ENCODE measurements at places on chromosomes 3 and 15.

DNA sequence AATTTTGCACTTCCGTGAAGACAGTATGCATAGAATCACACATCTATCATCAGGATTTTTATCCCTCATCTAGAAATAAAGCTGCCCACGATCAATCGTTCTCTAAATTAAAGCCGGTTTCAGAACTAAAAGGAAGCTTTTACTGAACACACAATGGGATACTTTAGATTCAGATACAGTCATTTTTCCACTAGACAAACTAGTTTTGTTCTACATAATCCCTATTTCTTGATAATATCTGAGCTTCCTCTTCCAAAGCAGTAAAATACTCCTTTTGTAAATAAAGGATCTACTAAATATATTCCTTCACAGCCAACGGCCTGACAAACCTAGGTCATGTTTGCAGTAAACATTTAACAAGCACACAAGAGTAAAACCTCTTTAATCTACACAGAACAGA lies 2.0 kb upstream of the GANC start:
- no peak for DNase-seq

GRCh38 chr15:48433226-48433886 lies 102.1 kb downstream of the DUT start:
- no peak for DNase-seq

DNA sequence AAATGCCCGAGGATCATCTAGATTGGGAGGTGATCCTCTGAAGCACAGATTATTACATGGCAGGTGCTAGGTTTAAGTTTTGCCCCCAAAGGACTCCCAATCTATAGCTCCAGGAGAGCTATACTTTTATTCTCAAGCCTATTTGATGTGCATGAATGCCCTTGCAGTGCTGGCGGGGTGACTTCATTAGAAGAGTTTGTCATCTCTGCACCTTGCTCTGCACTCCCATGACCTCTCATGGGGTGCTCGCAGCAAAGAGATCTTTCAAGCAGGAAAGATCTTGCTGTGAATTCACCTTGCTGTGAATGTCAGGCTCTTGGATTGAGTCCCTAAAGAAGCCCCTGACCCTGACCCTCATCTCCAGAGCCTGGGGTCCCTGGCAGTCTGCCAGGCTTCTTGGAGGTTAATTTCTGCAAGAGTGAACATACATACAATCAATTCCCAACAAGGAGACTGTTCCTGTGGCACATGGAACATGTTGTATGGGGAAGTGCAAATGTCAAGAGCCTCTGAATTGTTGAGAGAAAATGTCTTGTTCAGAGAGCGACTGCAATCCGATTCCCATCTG lies 45.9 kb downstream of the FAM43A start:
- DNase-seq = no peak

- peak; percentile 23 for DNase-seq
Measured at GRCh38 chr15:75673426-75674235, 25.9 kb downstream of the SNX33 start.

DNA sequence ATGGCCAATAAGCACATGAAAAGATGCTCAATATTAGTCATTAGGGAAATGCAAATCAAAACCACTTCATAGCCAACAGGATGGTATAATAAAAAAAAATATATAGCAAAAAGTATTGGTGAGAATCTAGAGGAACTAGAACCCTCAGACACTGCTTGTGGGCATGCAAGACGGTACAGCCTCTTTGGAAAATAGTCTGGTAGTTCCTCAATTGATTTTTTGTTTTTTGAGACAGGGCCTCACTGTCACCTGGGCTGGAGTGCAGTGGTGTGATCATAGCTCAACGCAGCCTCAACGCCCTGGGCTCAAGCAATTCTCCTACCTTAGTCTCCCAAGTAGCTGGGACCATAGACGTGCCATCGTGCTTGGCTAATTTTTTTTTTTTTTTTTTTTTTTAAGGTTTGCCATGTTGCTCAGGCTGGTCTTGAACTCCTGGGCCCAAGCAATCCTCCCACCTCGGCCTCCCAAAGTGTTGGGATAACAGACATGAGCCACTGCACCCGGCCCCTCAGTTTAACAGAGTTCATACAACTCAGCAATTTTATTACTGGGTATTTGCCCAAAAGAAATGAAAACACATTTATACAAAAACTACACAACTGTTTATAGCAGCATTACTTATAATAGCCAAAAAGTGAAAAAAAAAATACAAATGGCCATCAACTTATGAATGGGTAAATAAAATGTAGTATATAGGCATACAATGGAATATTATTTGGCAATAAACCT lies 5.1 kb downstream of the PRC1 start:
- DNase-seq = no peak

GRCh38 chr15:58438956-58439355 lies 7.2 kb downstream of the LIPC start:
- no peak for DNase-seq

- DNase-seq = no peak
Measured at GRCh38 chr3:117565777-117566176, 856.2 kb downstream of the TUSC7 start.

DNA sequence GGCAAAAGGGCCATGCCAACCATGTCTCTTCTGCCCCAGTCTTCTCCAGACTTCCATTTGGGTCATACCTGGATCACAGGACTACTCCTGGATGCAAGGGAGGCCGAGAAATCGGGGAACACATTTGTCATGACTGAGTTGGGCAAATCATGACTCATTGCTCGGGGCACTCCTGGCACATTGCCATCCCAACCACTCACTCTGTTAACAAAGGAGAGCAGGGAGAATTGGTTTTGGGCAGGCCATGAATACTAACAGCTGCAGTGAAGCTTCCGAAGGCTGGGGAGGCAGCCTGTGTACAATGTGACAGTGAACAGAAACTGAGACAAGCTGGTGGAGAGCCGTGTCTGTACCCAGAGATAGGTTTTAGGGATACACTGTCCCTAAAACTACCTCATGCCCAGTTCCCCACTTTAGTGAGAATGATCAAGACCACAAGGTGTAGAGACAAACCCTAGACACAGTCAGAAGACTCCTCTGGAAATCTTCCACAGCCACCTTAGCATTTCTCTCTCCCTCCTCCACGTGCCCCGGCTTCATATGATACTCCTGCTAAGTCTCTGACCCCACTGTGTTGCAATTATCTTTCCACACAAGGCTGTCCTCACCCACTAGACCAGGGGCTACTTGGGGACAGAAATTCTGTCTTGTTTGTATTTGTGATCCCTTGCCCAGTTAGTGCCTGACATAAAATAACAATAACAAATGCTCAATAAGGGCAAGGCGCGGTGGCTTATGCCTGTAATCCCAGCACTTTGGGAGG lies 10.5 kb upstream of the BUB1B start:
- no peak for DNase-seq

DNA sequence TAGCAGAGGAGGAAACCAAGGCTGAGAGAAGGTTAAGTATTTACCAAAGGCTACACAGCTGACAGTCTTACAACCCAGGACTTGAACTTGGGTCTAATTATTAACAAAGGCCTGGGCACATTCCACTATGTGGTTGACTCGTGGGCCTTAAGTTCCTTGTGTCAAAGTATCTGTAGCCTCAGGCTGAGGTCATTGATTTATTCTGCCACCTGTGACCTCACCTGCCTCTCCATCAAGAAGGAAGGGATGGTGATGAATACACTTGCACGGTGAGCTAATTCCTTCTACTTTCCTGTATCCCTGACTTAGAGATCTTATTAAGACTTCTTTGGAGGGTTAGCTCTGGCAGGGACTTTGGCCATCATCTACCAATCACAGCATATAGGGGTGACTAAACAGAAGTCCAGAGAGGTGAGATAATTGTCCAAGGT lies 19.9 kb upstream of the LRRC58 start:
- DNase-seq = no peak

DNA sequence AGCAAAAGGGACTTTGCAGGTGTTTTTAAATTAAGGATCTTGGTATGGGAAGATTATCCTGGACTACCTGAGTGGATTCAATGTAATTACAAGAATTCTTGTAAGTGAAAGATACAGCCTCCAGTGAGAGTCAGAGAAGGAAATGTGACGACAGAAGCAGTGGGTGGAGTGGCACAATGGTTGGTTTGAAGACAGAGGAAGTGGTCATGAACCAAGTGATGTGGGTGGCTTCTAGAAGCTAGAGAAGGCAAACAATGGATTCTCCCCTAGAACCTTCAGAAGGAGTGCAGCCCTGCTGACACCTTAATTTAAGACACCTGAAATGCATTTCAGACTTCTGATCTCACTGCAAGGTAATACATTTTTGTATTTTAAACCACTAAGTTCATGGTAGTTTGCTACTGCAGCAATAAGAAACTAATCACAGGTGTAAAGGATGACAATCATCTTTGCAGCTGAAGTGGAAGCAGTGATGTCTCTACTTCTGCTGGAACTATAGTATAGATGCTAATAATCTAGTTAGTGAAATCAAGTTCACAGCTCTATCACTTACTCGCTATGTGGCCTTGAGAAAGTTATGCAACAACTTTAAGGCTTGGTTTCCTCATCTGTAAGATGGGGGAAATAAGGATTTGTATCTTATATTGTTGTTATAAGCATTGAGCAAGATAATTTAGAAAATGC lies 403.4 kb upstream of the SUCLG2 start:
- no peak for DNase-seq

DNA sequence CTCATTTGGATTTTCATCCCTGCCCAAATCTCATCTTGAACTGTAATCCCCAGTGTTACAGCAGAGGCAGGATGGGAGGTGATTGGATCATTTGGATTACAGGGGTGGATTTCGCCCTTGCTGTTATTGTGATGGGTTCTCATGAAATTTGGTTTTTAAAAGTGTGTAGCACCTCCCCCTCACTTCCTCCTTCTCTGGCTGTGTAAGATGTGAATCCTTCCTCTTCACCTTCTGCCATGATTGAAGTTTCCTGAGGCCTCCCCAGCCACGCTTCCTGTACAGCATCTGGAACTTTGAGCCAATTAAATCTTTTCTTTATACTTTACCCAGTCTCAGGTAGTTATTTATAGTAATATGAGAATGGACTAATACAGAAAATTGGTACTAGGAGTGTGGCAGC lies 316.8 kb downstream of the PLCL2 start:
- DNase-seq = no peak

GRCh38 chr3:30984855-30985749 lies 90.6 kb upstream of the GADL1 start:
- DNase-seq = no peak

GRCh38 chr3:77320514-77320913 lies 280.6 kb downstream of the ROBO2 start:
- DNase-seq = no peak

GRCh38 chr3:13135251-13135810 lies 62.1 kb upstream of the IQSEC1 start:
- no peak for DNase-seq

- no peak for DNase-seq
Measured at GRCh38 chr15:89851673-89852341, 37.2 kb upstream of the ANPEP start.

DNA sequence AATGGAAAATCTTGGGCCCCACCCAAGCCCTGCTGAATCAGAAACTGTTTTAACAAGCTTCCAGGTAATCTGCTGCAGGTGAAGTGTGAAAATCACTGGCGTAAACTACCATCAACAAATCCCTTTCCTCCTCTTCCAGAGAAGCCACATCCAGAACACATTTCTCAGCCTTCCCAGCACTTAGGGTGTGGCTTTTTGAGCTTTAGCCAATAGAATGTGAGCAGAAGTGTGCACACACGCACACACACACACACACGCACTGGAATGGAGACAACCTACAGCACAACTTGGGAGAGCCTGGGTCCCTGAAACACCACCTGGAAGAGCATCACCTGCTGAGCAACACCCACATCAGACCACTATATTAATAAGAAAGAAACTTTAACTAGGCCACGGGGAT lies 98.6 kb downstream of the OSBPL10 start:
- no peak for DNase-seq

- DNase-seq = no peak
Measured at GRCh38 chr15:53834214-53834613, 74.8 kb upstream of the WDR72 start.

DNA sequence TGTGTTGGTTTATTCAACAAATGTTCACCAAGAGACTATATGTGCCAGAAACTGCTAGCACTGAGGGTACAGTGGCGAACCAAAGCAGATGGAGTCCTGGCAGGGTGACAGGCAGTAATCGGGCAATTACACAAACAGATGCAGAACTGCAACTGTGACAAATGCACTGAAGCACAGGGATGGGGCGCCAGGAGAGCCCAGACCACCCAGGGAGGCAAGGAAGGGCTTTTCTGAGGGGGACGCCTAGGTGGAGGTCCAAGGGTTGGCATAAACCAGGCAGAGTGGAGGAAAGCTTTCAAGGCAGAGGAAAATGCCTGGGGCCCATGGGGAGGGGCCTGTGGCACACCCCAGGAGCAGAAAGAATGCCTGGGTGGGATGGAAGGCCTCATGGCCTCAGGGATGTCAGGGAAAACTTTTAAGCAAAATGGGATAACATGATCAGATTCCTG lies 5.5 kb downstream of the DIS3L start:
- DNase-seq = no peak

DNA sequence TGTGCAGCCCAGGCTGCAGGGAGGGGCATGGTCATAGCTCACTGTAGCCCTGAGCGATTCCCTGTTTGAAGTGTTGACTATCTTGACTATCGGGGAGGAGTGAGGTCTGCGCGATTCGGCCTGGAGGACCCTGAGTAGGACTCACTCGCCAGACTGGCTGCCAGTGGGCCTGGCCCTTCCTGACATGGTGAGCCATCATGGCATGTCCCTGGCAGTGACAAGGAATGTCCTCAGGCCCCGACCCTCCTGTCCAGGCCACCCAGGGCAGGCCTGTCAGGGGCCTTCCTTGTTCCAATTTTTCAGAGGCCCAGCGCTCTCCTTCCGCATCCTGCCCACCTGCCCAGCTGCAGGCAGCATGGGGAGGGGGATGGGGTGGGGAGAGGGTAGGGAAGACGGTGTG lies 5.2 kb upstream of the OCA2 start:
- DNase-seq = no peak

DNA sequence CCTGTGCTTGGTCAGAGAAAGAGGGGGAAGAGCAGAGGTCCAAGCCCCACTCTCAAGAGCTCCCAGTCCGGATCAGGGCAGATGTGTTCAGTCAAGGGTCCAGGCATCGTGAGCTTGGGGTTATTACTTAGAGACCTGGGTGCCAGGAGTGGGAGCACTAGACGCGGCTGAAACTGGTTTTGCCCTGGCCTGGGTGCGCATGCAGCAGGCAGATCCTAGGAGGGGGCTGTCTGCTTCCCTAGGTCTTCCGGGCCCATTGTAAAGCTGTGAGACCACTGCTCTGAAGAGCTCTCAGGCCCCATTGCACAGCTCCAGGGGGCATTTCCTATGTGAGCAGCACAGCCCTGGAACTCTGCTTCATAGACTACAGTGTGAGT lies 204.9 kb upstream of the LINGO1 start:
- no peak for DNase-seq

DNA sequence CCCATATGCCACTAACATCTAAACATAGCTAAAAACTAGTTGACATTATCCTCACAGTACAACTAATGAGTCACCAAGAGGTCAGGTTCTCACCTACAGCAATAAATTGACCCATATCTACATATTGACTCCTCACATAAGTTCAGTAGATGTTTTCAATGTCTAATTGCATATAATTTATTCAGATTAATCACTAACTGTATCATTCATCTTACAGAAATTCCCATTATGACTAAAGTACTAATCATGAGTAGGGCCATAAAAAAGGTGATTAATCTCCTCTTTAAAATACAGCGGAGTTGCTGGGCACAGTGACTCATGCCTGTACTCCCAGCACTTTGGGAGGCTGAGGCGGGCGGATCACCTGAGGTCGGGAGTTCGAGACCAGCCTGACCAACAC lies 82.4 kb upstream of the ST3GAL6 start:
- no peak for DNase-seq

GRCh38 chr3:60756241-60757030 lies 494.8 kb downstream of the FHIT start:
- no peak for DNase-seq

- DNase-seq = no peak
Measured at GRCh38 chr3:156674911-156675829, 780 bp downstream of the TIPARP start.

Measured in AG09319 (cell line).